ENCODE measurements at places on chromosomes 16 and 17.
A peak's percentile ranks its signal among the peaks of the same experiment; 100 is the strongest.

DNA sequence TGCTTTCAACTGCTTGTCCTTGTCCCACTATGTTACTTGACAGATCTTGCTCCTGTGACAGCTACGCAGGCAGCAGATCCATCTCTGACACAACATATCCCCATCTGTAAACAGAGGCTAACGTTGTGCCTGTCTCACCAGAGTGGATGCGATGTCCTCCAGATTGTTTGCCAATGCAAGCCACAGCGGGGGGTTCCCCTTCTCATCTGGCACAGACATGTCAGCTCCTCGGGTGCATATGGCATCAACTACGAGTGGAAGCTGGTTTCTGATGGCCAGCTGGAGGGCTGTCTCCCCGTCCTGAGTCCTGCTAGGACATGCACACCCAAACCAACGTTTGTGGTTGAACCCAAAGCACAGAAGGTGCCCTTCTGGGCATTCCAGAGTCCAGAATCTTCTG is 39.0 kb downstream of the CYB5D2 start:
- no peak for DNase-seq

DNA sequence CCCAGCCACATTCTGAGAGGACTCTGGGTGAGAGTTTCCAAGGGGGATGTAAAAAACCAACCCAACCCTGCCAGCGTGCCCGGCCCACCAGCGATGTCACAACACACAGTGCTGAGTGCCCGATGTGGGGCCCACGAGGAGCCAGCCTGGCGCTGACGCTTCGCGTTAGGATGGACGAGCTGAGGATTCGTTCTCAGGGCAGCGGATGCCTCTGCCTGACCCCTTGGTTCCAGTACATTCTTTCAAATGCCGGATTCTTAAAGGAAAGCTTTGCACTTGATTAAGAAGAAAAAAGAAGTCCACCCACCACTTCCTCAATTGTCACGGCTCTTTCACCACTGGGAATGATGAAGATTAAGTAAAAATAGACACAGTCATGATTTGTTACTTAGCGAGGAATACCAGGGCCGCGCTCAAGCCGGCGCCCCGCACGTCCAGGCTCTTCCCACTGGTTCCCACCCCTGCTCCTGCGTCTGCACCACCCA is 79.4 kb downstream of the IRF8 start:
- no peak for DNase-seq

DNA sequence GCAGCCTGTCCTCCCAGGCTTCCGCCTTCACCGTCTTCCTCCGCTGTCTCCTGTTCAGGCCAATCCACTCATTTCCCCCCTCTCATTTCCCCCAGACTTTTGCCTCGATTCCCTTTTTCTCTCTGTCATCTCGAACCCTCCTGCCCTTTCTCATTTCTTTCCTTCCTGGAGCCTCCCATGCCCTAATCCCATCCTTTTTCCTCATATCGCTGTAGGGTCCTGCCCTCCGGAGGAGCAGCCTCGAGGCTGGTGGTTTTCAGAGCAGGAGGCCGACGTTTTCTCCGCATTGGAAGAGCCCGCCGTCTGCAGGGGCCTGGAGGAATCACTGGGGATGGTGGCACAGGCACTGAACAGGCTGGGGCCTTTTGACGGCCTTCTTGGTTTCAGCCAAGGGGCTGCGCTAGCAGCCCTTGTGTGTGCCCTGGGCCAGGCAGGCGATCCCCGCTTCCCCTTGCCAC is 597 bp downstream of the OVCA2 start:
- no peak for DNase-seq

GRCh38 chr16:12811441-12812383 is 8.0 kb upstream of the CPPED1 start:
- no peak for DNase-seq

- no peak for DNase-seq
These were observed 24.5 kb upstream of the HYDIN start for GRCh38 chr16:71254832-71255525.

- DNase-seq = no peak
These were observed 113.6 kb upstream of the MON1B start for GRCh38 chr16:77077256-77077922.

GRCh38 chr16:50467943-50468748 is 80.0 kb upstream of the NKD1 start:
- no peak for DNase-seq

DNA sequence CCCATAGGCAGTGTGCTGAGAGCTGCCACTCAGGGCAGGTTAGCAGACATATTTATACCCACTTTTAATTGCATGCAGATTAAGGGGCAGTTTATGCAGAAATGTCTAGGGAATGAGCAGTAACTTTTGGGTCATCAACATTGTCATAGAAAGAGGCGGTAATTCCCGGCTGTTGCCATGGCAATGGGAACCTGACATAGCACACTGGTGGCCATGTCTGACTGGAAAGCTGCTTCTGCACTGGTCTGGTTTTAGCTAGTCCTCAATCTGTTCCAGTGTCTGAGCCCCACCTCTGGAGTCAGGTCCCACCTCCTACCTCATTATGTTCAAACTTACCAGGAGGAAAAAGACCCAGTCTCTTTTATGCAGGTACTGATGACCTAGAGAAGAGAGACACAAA is 31.5 kb upstream of the TNRC6C start:
- no peak for DNase-seq

- DNase-seq = no peak
These were observed 2.8 kb downstream of the KRT10 start for GRCh38 chr17:40819528-40820125.

DNA sequence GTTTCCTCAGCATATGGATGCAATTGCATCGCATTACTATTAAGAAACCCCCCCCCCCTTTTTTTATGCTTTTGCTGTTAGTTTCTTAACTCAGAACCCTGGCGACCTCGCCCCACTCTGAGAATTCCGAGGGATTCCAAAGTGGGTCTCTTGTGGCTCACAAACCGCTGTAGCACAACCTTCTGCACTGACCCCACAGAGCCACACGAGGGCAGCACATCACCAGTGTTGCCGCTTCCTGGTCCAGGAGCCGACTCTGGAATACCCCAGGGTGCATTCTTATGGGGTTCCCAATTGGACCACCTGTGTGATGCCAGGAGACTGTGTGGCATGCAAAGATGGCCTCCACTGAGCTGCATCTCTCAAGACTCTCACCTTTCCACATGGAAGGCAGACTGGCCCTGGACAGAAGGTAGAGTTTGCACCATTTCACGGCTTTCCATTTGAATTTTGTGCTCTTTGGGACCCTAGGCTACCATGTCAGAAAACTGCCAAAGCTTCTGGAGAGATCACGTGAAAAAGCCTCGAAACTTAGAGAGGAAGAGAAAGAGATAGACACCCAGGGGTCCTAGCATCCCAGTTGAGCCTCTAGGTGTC is 432.7 kb upstream of the ASIC2 start:
- DNase-seq = peak; percentile 3

- DNase-seq = no peak
These were observed 176.4 kb downstream of the SHISA9 start for GRCh38 chr16:13077816-13078215.

DNA sequence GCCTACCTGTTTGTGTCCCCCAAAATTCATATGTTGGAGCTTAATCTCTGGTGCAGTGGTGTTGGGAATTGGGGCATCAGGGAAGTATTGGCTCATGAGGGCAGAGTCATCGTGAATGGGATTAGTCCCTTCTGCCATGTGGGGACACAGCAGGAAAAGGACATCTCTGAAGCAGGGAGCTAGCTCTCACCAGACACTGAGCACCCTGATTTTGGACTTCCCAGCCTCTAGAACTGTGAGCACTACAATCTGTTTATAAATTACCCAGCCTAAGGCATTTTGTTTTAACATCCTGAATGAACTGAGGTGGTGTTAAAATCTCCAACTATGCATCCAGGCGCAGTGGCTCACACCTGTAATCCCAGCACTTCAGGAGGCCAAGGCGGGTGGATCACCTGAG is 206.0 kb downstream of the SEC14L1 start:
- no peak for DNase-seq

DNA sequence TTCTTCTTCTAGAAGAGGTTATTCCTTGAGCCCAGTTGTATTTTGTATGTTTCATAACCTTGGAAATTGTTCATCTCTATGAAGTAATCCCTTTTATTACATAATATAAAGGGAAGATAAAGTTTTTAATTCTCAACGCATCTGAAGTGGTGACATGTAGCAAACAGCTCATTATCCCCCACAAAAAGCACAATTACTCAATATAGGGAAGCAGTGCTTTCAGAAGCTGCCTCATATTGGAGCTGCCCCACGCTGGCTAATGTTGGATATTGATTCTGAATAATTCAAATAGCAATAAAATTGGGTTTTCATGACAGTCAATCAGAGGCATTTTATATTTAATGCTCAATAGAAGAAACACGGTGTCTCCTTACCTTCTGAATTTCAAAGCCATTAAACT is 604.3 kb upstream of the RBFOX1 start:
- no peak for DNase-seq

GRCh38 chr17:18076936-18077335 is 10.8 kb upstream of the DRG2 start:
- DNase-seq = no peak

DNA sequence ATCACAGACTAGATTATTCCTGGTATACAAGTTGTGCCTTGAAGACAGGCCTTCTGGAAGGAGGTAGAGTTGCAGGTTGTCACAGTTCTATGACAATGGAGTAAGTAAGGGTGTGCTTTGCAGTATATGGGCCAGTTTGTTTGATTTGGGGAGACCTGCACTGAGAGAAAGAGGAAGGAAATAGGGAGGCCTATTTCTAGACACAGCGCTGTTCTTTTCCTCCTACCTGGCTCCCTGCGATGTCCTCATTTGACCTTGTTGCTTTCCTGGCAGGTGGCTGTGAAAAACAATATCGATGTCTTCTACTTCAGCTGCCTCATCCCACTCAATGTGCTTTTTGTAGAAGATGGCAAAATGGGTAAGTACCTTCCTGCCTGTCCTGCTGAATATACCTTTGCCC is 22.5 kb upstream of the RASL10B start:
- no peak for DNase-seq

DNA sequence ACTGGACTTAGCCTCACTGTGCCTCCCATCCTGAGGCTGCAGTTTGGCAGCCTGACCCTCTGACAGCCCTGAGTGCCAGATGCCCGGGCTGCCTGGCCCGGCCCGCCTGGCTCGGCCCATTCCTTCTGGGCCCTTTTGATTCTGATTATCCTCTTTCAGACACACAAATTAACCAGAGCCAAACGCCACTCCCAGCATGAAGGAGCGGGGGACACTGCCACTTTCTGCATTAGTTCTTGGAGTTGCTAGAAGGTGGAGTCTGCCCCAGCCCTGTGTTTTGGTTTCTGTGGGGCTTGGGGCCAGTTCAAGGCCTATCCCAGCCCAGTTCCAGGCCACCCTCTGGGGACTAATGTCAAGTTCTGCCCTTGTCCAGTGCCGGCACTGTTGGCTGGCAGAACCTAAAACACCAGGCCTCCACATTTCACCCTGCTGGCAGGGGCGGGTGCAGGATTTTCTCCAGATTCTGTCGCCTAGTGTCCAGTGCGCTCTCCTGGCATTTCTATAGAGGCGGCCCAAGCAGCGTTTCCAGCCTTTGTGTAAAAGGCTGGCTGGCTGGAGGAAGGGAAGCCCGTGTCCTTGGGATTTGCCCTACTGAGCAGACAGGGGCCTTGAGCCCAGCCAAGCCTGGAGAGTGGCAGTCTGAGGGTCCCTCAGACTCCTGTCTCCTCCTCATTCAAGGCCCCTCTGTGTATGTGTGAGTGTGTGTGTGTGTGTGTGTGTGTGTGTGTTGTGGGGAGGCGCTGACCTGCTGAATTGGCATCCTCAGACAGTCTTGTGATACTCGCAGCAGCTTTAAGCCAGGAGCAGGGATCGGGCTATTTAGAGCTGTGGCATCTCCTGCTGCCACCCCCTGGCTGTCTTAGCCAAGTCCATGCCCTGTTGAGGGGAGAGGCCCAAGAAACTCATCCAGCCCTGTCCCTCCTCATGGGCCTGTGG is 21.4 kb downstream of the PLCD3 start:
- DNase-seq = no peak

GRCh38 chr16:67968400-67969253 is at the start of gene SLC12A4:
Gene SLC12A4 (minus strand): TSS chr16:67968637. CDS start chr16:67968553, 84 bp downstream.
- peak; percentile 90 for DNase-seq
